ENCODE measurements at places on chromosomes 5 and 9.
A peak's percentile ranks its signal among the peaks of the same experiment; 100 is the strongest.

GRCh38 chr9:17166346-17166745, 31.5 kb downstream of the CNTLN start:
- DNase-seq, result no peak

GRCh38 chr9:136645352-136645902, 17.3 kb upstream of the EGFL7 start:
- DNase-seq, result no peak

- no peak for DNase-seq
These were observed 131.6 kb upstream of the NIPBL start for GRCh38 chr5:36744773-36745589.

DNA sequence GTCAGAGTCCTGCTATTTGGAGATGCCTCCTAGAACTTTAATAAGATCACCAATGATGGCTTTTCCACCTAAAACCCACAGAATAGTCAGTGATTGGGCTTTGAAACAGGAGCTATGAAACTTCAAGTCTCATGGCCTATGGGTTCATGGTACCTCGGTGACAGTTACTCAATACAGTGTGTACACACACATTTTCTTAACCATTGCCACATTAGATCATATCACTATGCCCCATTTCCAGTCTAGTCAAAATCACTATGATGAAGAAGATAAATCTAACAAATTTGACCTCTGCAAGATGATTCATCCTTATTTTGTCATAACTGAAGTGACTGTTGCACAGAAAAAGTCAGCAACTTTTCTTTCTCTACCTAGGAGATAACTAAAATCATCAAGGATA, 86.8 kb upstream of the OR13F1 start:
- no peak for DNase-seq

- DNase-seq, result no peak
These were observed 1011.5 kb upstream of the NUDT12 start for GRCh38 chr5:104573949-104574709.

- DNase-seq, result no peak
These were observed 306.9 kb upstream of the SMARCA2 start for GRCh38 chr9:1708219-1708618.

- DNase-seq, result no peak
These were observed 116.1 kb upstream of the TAF11L2 start for GRCh38 chr5:17381932-17382331.

- no peak for DNase-seq
These were observed 11.3 kb downstream of the C5orf63 start for GRCh38 chr5:127061956-127062355.

DNA sequence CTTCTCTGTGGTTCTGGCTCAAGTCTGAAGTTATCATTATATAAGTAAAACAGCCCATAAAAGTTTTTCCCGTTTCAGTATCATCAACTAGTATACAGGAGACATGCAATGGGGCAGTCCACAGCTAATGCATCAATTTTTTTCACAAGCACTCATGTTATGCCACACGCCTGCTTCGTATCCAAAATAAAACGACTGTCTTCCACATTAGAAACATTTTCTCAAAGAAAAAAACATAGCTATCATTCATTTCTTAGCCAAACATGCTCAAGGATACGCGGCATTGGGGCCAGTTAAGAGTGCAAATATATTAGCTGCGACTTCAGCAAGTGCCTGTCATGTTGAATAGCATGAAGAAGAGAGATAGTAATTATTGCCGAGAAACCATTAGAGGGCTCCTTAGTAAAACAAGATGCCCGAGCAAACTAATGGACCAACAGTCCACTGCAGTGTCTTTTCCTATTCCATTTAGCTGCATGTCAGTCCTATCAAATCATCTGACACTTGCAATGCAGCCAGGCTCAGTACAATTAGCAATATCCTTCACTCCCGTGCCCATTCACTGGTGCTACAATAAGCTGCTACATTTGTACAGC, 68.5 kb downstream of the BNC2 start:
- no peak for DNase-seq

DNA sequence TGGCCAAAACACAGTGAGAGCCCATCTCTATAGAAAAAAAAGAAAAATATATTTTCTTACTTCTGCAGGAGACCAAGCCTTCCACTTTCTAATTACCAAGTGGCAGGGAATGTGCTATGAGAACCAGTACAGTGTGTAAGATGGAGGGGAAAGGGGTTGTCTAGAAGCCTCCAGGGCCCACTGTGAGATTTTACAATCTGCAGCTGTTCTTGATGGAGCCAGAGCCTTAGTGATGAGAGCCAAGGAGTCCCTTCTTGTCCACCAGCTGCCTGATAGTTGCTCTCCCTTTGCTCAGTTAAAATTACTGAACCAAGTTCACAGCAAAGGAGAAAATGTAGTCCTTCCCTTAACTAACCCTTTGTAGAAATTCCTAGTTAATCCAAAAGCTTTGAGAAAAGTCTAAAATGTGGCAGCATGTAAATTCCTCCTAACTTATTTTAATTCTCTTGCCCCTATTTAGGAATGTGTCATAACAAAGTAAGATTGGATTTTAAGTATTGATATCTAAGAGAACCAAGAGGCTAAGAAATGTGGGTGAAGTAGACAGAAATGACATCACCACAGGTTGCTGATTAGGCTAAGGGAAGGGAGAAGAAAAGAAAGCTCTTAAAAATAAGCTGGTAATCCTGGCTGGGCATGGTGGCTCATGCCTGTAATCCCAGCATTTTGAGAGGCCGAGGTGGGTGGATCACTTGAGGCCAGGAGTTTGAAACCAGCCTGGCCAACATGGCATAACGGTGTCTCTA, 19.3 kb downstream of the SRP19 start:
- DNase-seq, result no peak

DNA sequence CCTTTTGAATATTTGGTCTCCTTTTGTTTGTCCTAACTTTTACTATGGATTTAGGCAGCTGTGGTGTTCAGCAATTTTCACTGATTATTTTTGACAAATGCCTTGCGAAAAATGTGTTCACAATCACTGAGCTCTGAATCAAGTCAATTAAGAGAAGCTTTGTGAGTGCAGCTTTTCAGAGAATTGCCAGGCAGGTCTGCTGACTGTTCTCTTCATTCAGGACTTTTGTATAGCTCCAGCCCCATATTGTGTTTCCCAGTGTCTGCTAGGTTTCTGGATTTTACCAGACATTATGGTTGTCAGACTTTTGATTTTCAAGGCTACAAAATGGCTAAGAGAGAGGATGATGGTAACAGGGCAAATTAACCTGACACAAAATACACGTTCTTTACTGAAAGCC, 1055.9 kb downstream of the CDH18 start:
- DNase-seq, result no peak

DNA sequence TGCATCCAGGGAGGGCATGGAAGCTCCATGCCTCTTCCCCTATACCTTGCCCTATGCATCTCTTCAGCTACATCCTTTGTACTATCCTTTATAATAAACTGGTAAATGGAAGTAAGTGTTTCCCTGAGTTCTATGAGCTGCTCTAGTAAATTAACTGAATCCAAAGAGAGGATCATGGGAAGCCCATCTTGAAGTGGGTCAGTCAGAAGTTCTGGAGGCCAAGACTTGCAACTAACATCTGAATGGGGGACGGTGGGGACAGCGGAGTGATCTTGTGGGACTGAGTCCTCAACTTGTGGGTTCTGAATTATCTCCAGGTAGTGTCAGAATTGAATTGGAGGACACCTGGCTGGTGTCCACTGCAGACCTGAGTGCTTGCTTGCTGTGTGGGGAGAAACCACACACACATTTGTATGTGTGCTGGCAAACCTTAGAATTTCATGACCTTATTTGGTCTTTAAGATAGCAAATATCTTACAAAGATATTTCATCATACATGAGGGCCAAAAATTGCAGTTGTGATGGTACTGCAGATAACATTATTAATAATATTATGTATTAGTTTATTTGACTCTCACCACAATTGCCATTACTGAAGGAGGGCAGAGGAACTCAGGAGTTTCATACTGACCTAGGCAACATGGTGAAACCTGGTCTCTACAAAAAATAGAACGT, 5.5 kb upstream of the PRELID2 start:
- no peak for DNase-seq

DNA sequence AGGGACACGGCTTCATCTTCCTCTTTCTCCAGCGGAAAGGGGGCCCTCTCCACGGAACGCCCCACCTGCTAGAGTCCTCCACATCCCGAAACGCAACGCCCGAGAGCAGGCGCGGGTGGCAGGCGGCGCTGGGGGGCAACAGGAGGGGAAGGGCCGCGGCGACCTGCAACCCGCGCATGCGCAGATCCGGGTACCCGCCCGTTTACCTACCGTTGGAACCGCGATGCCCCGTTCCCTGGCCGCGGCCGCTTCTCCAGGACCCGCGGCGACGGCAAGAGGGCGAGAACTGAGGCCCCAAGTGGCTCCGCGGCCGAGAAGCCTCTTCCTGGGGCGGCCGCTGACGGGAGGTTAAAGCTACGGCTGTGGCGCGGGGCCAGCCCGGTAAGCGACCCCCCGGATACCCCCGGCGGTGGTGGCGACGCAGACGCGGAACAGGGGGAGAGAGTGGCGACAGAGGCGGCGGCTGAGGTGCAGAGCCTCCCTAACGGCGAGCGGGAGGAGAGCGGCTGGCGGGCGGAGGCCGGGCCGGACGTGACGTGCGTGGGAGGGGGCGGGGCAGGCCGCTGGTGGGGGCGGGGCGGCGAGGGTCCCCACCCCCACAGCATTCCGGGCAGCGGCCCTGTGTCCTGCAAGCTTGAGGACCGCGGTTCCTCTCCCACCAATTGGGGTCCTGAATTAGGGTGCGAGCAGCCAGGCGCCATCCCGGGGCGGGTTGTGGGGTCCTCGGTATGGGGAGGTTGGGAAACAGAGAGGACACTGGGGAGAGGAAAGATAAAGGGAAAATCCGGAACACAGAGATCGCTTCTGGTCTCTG, at the start of gene FAM13B:
FAM13B (minus strand) TSS at position 508 of the 814 bp plus-strand sequence. CDS start 13,968 bp downstream, outside the sequence.
- peak; percentile 81 for DNase-seq

GRCh38 chr9:109171926-109172325, 4.9 kb upstream of the FRRS1L start:
- no peak for DNase-seq

DNA sequence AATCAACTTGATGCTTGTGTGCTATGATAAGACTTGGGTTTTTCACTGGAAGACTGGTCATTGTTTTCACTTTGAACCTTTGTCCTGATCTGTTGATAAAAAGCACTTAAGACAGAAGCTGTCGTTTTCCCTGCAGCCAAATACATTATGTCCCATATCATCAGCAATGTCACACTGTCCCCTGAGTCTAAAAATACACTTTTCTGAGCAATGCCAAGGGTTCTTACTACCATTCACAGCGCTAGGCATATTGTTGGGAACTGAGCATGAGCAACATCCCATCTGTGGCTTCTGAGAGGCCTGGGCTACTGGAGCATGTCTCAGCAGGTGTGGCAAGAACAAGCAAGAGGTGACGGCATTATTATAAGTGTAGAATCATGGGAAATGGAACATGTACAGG, 81.8 kb downstream of the SEMA6A start:
- DNase-seq, result no peak

DNA sequence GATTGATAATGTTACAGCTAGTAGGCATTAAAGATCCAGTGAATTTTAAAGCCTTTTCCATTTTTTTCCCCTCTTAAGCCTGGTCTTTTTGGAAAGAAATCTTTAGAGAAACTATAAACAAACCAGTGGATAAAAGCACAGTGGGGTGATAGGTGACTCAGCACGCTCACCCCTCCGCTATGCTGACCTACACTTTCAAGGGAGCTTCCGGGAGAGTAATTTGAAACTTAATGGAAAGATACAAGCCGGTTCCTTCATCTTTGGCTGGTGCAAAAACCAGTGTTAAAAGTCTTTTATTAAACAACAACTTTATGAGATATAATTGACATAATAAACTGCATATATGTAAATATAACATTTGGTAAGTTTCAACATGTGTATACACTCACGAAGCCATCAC, 27.0 kb upstream of the ALDOB start:
- no peak for DNase-seq

DNA sequence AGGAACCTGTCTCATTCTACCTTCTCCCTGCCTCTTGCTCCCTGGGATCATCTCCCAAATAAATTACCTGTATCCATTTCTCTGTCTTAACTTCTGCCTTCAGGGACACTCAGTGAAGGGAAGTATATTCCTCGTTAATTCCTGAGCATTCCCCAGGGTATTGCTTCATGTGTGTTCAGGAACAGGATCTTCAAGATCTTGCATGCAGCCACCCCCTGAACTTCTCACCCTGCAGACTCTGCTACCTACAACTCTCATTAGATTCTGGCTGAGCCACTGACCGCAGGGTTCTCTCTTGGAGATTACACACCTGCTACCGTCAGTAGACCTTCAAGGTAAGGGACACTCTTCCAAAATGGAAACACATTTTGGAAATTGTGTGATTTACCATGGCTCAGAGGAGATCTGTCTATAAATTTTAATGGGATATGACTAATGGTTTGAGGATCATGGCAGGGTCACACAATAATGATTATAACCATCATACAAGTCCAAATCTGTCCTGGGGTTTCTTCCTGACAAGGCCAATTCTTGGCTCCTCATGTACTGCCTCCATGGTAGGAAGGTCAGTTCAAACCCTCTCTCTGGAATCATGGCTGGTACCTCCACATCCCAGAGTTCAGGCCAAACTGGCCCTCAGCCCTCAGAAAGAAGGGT, 38.9 kb upstream of the UGCG start:
- no peak for DNase-seq

DNA sequence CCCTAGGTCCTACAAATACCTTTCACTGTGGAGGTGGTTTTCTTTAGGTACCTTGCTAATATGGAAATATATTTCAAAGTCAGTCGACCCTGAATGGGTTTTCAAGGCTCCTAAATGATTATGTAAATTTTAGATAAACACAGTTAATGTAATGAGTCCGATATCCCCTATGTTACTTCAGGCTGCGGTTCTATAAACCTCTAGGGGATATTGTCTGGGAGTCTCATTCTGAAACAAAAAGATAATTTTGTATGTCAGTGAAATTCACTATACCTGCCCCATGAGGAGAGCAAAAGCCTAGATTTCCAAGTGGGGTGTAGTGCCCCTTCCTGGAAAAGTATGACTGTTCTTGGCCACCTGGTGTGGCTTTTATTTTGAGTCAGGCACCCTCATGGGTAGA, 377.3 kb downstream of the ICE1 start:
- no peak for DNase-seq

- DNase-seq, result no peak
These were observed 355.9 kb upstream of the TLE4 start for GRCh38 chr9:79215821-79216220.

- no peak for DNase-seq
These were observed 41.0 kb downstream of the OTULIN start for GRCh38 chr5:14705556-14705955.
